ENCODE measurements at places on chromosomes 11 and 22.
A peak's percentile ranks its signal among the peaks of the same experiment; 100 is the strongest.

GRCh38 chr11:16099343-16099900, 256.9 kb downstream of the SOX6 start:
- DNase-seq, result no peak

GRCh38 chr22:35840302-35840739, 122.6 kb downstream of the APOL5 start:
- no peak for DNase-seq

- DNase-seq, result no peak
These were observed 197.8 kb downstream of the MN1 start for GRCh38 chr22:27603800-27604144.

DNA sequence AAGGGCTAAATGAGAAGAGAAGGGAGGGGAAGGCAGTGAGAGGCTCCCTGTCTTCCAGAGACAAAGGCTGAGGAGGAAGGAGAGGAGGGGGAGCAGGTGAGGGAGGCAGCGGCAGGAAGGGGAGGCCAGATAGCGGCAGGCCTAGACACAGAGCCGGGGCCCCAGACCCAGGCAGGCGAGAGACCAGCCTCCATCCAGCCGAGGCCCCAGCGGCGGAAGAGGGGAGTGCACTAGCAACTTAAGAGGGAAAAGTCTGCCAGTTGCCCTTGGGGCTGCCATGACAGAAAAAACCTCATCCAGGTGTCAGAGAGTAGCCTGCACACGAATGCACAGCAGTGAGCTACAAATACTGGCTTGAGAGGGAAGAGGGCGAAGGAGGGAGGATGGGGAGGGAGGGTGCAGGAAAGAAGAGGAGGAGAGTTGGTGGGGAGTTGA, 46.7 kb downstream of the IGLL1 start:
- DNase-seq, result no peak

- DNase-seq, result no peak
These were observed 9.8 kb downstream of the KCNC1 start for GRCh38 chr11:17744151-17744940.

DNA sequence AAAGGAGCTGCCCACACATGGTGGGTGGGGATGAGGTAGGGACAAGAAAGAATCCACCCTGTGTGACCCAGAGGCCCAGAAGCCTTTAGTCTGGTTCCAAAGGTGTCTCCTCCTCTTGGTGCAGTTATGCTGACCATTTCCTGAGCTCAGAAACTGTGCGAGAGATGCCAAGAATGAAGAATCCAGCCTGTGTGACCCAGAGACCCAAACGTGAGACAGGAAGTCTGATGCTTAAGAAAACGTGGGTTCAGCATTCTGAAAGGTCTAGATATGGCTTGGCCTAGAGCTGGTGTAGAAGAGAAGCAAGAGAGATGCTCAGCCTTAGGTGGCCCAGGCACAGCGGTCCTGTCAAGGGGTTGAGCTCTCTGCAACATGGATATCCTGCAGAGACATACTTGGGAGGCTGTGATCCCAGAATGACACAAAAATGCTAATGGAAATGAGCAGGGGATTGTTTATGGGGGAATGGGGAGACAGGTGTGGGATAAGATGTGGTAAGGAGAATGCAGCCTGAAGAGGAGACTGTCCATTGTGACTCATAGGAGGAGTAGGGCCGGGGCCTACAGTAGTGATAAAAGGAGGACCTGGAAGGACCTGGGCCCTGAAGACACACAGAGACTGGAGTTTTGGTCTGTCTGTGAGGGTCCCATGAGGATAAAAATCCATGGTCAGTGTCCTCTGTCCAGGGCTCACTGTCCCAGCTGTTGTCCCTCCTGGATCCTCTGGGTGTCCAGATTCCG, 79.0 kb downstream of the ZNF280B start:
- DNase-seq, result no peak

DNA sequence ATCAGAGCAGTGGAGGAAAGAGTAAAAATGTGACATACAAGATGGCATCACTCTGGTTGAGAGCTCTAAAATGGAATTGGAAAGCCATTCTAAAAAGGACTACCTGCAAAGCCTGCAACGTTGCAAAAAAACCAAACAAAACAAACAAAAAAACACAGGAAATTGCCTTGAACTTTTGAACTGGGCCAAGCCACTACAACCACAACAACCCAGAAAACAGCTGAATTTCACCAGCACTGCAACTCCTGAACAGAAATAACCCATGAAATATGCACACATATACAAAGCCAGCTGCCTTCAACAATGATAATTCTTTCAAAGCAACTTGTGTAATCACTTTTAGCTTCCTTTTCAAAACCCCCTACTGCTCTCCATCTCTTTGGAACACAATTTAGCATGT, 326.6 kb upstream of the LRRC4C start:
- no peak for DNase-seq

DNA sequence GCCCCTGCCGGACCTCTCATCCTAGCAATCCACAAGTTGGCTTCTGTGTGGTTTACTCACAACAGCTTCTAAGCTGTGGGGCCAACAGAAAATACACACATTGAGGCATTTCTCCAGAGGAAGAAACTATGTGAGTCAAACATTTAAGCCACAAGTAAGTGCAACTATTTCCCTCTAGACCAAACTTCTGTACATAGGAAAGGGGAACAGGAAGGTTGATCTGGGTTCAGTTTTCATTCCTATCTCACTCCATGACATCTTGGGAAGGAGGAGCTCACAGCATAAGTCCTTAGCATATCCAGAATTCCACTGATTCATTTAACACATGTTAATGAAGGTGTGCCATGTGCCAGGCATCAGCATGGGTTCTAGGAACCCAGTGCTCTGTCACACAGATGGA, 72.8 kb upstream of the PICALM start:
- DNase-seq, result no peak

GRCh38 chr11:24386546-24387397, 110.1 kb upstream of the LUZP2 start:
- DNase-seq, result no peak

- DNase-seq, result no peak
These were observed 14.4 kb downstream of the DCDC1 start for GRCh38 chr11:31355131-31355530.

DNA sequence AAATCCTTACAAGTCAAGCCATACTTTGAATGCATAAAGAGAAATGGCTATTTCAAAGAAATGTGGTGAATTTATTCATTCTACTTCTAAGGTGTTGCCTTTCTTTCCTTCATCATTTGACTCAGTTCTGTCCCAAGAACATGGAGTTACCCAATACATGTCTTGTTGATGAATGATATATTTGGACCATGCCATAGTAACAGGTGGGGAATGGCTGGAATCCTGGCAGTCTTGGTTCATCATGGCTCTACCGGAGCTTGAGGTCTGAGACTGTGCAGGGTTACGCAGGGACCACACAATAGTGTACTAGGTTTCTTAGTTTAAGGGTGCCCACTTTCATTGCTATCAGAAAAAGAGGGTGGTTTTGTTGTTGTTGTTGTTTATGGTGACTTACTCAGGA, 40.3 kb upstream of the MPEG1 start:
- no peak for DNase-seq

DNA sequence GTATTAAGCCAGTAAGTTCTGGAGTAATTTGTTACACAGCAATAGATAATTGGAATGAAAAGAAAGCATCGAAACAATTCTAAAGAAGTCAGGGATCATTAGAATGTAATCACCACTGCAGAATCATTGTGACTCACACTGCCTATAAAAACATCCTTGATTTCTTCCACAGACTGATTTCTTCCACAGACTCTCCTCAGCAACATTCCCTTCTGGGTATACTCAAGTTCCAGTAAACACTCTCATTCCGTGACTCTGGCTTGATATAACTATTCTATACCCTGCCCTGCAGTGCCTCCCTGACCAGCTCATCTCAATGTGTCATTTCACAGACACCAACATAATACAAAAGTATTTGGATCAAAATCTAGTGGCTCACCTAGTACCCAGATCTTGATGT, 120.5 kb downstream of the BBOX1 start:
- DNase-seq, result no peak

- DNase-seq, result no peak
These were observed 533.5 kb downstream of the TBC1D22A start for GRCh38 chr22:47295982-47296381.

DNA sequence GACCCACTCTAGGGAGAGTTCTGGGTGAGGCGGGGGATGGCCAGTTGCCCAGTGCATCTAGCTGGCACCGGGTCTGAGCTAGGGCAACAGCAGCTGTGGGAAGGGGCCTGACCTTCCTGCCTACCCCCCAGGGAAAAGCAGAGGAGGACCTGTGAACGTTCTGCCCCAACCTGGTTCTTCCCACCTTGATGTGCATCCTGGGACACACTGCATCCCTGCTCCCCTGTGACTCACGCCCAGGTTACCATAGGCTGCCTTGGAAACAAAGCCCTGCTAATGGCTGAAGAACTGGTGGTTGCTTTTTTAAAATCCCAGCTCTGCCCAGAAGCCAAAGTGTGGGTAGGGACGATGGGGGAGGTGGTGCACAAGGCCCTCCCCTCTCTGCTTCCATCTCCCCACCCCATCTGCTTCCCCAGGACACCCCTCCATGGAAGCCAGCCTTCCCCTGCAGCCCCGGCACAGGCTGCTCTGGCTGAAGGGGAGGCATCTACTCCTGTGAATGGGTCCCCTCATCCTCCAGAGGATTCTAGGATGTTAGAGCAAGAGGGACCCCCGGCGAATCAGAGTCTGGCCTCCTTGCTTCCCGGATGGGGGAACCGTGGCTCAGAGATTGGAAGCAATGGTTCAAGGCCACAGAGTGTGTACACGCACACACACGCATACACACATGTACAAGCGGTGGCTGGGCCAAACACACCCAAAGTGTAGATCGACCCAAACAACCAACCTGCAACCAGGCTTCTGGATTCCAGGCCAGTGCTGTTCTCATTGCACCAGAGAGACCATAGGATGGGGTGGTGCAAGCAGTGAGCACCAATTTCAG, 7.6 kb upstream of the C11orf96 start:
- DNase-seq, result no peak

GRCh38 chr11:23490557-23491235, 630.4 kb upstream of the CCDC179 start:
- DNase-seq, result no peak

- DNase-seq, result no peak
These were observed 76.8 kb upstream of the BDNF start for GRCh38 chr11:27777033-27777432.

DNA sequence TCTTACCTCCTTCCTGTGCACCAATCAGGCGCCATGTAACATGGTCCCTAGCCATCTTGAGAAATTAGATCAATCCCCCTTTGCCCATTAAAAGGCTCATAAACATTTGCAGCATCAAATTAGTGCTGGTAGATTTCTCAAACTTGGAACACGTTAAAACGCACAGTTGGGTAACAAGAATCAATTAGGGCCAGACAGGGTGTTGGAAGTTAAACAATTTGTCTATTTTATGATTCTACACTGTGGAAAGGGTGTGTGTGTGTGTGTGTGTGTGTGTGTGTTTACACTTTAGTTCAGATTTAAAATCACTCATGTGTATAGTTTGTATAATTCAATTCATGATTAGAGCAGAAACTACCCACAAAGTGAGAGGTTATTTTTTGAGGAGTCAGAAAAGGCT, 682.0 kb downstream of the OPCML start:
- no peak for DNase-seq

GRCh38 chr11:67525275-67525976, 2.2 kb upstream of the CABP2 start:
- DNase-seq, result no peak

GRCh38 chr11:87019613-87020271, 18.0 kb upstream of the TMEM135 start:
- DNase-seq, result no peak

DNA sequence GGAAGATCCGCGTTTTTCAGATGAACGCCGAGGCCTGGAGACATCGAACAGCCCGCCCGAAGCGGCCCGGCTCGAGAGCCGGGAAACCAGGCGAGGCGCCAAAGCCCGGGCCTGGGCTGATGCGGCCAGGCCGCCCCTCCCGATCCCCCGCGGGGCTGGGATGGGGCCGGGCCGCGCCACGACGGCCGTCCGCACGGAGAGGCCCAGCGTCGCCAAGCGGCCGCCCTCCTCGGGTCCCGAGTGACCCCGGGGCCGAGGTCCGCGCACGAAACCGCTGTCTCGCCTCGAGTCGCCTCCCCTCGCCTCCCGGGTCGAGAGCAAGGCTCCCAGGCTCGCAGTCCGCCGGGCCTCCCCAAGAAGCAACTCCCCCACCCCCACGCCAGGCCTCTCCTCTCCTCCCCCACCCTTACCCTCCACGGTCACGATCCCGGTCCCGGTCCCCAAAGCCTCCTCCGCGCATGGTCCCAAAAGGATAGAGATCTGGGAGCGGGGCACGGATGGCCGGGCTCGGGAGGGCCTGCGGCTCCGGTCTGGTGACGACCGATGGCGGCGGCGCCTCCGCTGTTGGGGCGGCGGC, 482 bp downstream of the DDX17 start:
- peak; percentile 44 for DNase-seq

DNA sequence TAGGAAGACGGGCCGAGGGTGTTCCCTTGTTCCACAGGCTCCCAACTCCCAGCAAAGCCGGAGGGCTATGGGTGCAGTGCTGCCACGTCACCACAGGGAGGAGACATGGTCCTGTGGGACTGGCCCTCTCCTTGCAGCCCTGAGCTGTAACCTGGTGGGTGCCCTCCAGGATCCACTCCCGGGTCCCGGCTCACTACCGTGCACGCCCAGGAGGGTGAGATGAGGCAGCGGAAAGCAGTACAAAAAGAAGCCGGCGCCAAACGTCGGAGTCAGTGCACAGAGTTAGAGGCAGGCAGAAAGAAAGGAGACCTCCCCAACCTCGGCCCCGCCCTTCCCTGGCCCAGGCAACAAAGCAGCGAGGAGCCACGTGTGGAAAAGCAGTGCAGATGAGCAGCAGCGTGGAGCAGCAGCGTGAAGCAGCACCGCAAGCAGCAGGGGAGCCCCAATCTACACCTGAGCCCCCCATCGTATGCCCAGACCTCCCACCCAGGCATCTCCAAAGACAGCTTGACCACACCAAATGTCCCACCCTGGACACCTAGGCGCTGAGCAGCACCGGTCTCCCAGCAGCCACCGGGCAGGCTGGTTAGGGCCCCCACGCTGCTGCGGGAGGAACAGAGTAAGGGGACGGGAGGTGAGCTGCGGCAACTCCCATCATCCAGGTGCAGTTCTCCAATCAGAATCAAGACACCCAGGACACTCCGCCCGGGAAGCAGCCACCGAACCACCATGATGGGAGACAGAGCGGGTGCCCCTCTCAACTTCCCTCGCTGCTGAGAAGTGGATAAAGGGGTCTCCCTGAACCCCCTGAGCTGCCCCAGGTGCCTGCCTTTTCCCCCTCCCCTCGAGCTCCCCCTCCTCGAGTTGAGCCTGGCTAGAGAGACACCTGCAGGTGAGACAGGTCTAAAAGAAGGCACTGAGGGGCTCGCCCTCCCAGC, 28.8 kb downstream of the IGSF9B start:
- peak; percentile 84 for DNase-seq

DNA sequence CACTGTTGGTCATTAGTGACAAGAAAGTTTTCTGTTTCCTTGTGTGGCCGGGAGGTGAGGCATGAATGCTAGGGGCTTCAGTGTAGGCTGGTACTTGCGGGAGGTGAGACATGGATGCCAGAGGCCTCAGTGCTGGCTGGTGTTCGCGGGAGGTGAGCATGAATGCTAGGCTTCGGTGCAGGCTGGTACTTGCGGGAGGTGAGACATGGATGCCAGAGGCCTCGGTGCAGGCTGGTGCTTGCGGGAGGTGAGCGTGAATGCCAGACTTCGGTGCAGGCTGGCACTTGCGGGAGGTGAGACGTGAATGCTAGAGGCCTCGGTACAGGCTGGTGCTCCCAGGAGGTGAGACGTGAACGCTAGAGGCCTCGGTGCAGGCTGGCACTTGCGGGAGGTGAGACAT, 48.4 kb downstream of the ANO1 start:
- DNase-seq, result no peak

GRCh38 chr11:47668665-47669064, 26.3 kb upstream of the MTCH2 start:
- DNase-seq, result no peak

Measured in GM12892 (cell line).